GM12878 (cell line): ENCODE measurements at places on chromosomes 16 and 17. TPM values are rescaled to one million over a fixed set of nuclear protein-coding genes. Genes with fewer than 3 reads are reported as not detected.

The UMOD gene
- total RNA-seq = not detected in 2 replicates

DNA sequence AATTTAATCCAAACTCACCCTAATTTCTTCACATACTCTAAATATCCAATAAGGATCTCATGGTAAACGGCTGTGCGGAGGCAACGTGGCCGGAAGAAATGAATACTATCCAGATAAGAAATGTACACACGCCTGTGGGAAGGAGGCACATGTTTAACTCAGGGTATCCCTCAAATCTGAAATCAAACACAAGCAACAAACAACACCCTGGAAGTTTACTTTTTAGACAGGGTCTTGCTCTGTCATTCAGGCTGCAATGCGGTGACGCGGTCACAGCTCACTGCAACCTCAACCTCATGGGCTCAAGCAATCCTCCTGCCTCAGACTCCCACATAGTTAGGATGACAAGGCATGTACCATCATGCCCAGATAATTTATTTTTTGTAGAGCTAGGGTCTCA, 21.2 kb upstream of the TRAP1 start:
- H3K27ac ChIP-seq = no peak overlapping the region
- H3K4me1 ChIP-seq = no peaks in the 10 kb centered on the region
- H3K4me3 ChIP-seq = no peak overlapping the region
- H3K27me3 ChIP-seq = no peaks in the 10 kb centered on the region

- H3K36me3 ChIP-seq = no peaks in the 10 kb centered on the region
- no peak overlapping the region for H3K4me3 ChIP-seq
- no peak for DNase-seq
- no peaks in the 10 kb centered on the region; the same call in 1 of the 2 replicates for H3K27me3 ChIP-seq
These were observed 114.7 kb downstream of the HAPSTR1 start for GRCh38 chr16:9206156-9206555.

- no peaks in the 10 kb centered on the region for H3K36me3 ChIP-seq
- H3K27me3 ChIP-seq = no peaks in the 10 kb centered on the region
- no peak overlapping the region for H3K4me3 ChIP-seq
- H3K4me1 ChIP-seq = no peaks in the 10 kb centered on the region
- H3K27ac ChIP-seq = no peak overlapping the region
These were observed 12.0 kb upstream of the KRT19 start for GRCh38 chr17:41539979-41540701.

The TEKT1 gene
- total RNA-seq = not detected in 2 replicates

The BCL6B gene
- total RNA-seq = 0.56 and 0.85 TPM in 2 replicates

The CTNS gene
- total RNA-seq = 7.8 and 9.2 TPM in 2 replicates

DNA sequence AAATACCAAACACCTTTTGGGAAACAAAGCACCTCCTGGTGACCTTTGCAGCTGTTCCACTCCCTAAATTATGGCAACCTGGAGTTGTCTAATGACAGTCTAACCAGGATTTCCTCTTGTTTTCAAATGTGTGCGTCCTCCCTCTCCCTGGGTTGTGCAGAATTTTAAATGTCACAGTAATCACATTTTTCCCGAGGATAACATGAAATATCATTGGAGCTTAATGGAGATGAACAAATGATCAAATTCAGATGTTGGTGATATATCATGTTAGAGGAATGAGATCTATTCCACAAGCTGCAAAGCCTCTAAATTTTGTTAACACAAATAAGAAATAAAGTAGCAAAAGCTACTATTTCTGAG, 86.9 kb upstream of the HLF start:
- H3K27me3 ChIP-seq = no peaks in the 10 kb centered on the region
- H3K4me1 ChIP-seq = peaks cover 1% of the 10 kb centered on the region; the same call in 1 of the 2 replicates
- no peak overlapping the region for H3K27ac ChIP-seq

GRCh38 chr17:69913616-69914015, 161.4 kb upstream of the KCNJ16 start:
- no peaks in the 10 kb centered on the region for H3K36me3 ChIP-seq
- H3K4me1 ChIP-seq = no peaks in the 10 kb centered on the region
- no peak overlapping the region for H3K4me3 ChIP-seq
- no peak for DNase-seq
- no peak overlapping the region for H3K27ac ChIP-seq
